ENCODE measurements at places on chromosomes 1 and 21.
A peak's percentile ranks its signal among the peaks of the same experiment; 100 is the strongest.

DNA sequence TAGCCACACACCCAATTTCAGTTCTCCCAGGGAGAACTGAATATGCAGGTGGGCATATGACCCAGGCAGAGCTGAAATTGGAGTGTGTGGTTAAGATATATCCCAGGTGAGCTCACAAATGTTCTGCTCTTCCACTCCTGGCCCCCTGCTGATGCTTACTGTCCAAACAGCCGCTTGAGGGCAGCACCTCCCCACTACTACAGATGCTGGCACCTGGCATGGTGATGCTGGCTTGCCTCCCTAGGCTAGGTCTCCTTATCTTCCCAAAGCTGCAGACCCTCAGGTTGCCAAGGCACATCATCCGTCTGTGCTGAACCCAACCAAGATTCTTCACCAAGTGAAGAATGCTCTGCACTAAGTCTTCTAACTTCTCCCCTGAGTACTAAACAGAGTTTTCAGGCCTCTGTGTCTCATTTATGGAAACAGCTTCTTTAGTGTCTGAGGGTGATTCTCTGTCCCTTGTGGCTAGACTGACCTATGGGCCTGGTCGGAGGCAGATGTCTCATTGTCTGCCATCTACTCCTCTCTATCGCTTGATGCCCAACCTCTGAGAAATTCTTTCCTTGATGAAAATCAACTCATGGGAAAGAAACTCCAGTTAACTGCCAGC, 27.2 kb downstream of the XCL1 start:
- peak; percentile 65 for DNase-seq

DNA sequence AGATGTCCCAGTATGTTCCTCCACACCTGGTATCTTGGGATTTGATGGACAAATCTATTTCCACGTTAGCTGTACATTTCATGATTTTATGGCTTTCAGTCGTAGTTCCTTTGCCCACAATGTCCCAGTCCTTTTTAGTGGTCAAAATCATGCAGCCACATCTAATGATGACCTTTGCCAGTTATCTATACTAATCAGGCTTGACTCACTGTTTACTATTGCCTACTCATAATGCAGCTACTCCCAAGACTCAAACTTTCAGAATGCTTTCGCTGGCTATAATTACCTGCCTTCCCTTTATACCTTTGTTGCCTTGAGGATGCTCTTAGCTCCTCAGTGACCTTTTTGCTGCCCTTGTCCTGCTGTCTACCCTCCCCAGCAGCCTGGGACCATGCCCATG, 6.4 kb downstream of the NOS1AP start:
- no peak for DNase-seq

DNA sequence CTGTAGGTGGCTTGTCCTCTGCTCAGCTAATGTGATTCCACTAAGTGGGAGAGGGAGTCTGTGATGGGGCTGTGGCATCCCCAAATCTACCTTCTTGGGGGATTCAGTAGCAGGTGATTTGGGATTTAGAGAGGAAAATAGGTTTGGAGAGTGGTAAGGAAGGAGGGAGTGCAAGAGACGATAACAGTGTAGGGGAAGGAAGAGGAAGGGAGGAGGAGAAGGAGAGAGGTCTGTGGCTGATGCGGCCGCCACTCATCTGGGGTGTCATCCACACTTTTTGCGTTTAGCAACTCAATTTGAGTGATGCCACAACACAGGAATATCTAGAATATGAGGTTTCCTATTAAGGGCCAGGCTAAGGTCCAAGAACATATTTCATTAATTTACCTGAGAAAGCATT, 23.8 kb upstream of the PCP4 start:
- DNase-seq: no peak

- no peak for DNase-seq
These were observed 10.5 kb downstream of the C1orf115 start for GRCh38 chr1:220700556-220701179.

DNA sequence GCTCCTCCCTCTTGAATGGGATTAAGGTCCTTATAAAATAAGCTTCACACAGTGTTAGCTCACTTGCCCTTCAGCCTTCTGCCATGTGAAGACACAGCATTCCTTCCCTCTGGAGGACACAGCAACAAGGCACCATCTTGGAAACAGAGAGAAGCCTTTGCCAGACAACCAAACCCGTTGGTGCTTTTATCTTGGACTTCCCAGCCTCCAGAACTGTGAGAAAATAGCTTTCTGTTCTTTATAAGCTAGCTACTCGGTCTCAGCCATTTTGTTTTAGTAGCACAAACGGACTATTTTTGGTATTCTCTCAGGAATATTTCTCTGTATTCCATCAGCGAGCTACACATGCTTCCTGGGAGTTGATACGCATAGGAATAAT, 58.6 kb upstream of the IRF2BP2 start:
- DNase-seq: no peak

GRCh38 chr1:89719502-89720306, 86.8 kb downstream of the LRRC8C start:
- no peak for DNase-seq

- no peak for DNase-seq
These were observed 3.8 kb downstream of the COQ8A start for GRCh38 chr1:226943927-226944326.

- DNase-seq: no peak
These were observed 212.8 kb downstream of the PBX1 start for GRCh38 chr1:164771619-164772361.

GRCh38 chr21:42469272-42469671, 26.8 kb downstream of the RSPH1 start:
- DNase-seq: no peak

- no peak for DNase-seq
These were observed 8.4 kb upstream of the NBPF11 start for GRCh38 chr1:148160343-148161052.

- DNase-seq: peak; percentile 55
These were observed 46.5 kb downstream of the RAP1GAP start for GRCh38 chr1:21622466-21623315.

DNA sequence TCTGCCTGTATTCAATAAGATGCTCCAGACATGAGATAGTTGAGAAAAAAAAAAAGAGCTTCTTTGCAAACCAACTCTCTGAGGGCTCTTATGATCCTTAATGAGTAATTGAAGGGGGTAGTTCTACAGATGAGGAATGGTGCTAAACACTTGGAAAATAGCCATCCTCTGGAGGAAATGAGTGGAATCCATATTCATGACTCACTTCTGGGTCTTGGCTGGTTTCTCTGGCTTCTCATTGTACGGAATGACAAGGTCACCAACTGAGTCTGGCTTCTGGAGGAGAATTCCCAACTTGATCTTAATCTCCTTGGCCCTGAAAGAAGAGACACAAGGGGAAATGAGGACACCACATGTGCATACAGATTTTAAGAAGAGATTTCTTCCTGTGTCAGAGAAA, 34.7 kb downstream of the RGS5 start:
- DNase-seq: no peak

- DNase-seq: no peak
These were observed 93.2 kb upstream of the KCNK2 start for GRCh38 chr1:214989341-214989740.

GRCh38 chr1:34631126-34631525, 123.7 kb upstream of the GJB5 start:
- no peak for DNase-seq

- no peak for DNase-seq
These were observed 38.2 kb downstream of the ALG14 start for GRCh38 chr1:95034506-95034905.

DNA sequence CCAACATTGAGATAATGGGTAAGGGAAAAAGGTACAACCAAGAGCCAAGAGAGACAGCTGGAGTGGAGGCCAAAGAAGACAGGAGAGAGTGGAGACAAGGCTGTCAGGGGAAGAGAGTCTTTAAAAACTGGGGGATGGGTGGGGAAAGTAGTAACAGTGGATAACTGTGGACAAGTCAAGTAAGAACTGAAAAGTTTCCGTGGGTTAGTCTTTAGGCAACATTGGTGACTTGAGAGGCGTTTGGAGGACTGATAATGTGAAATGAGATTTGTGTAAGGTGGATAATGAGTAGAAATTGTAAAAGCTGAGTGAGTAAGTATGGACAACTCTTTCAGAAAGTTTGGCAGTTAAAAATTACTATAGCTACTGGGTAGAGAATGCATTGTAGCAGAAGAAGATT, 10.4 kb downstream of the PPP2R5A start:
- DNase-seq: no peak

- DNase-seq: no peak
These were observed 3.2 kb upstream of the SRM start for GRCh38 chr1:11062965-11063401.

DNA sequence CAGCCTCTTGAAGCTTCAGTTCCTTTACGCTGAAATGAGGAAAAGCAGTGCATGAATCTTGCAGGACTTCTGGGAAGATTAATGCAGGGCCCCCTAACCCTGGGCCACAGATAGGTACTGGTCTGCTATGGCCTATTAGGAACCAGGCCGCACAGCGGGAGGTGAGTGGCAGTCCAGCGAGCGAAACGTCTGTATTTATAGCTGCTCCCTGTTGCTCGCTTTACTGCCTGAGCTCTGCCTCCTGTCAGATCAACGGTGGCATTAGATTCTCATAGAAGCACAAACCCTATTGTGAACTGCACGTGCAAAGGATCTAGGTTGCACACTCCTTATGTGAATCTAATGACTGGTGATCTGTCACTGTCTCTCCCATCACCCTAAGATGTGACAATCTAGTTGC, 130.2 kb downstream of the CHRM3 start:
- DNase-seq: no peak

- no peak for DNase-seq
These were observed 22.0 kb upstream of the VAMP3 start for GRCh38 chr1:7749126-7749525.

DNA sequence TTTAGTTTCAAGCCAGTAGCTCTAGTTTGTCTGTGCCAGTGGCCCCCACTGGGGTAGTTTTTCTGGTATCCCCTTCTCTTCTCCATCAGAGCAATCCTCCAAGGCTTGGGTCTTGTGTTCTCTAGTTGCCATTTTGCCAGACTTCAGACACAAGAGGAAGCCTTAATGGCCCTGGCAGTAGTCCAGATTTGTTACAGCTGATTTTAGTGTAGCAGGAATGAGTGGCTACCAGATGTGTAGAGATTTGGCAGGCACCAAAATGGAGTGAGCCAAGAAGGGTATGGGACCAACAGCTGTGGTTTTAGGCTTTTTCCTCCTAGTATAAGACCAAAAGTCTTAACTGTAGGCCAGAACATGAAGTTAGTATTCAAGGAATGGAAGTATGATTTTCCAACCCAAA, 56.8 kb downstream of the ACP6 start:
- DNase-seq: no peak

DNA sequence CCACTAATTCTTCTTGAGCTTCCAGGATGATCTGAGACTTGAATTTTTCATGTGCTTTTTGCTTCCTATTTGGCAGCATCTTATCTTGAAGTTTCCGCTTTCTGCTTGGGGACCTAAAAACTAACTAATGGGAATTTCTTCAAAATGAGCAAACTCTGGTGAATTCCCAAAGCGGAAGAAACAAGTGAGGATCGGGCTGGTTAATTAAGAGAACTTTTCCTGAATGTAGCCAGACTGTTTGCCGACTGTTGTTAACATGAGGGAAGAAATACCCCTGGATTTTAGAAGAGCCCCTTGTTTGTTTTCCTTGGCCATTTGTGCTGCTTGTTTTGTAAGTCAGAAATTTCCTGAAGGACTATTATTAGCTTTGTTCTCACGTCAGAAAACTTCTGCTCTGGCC, 6.1 kb upstream of the SELE start:
- DNase-seq: no peak

DNA sequence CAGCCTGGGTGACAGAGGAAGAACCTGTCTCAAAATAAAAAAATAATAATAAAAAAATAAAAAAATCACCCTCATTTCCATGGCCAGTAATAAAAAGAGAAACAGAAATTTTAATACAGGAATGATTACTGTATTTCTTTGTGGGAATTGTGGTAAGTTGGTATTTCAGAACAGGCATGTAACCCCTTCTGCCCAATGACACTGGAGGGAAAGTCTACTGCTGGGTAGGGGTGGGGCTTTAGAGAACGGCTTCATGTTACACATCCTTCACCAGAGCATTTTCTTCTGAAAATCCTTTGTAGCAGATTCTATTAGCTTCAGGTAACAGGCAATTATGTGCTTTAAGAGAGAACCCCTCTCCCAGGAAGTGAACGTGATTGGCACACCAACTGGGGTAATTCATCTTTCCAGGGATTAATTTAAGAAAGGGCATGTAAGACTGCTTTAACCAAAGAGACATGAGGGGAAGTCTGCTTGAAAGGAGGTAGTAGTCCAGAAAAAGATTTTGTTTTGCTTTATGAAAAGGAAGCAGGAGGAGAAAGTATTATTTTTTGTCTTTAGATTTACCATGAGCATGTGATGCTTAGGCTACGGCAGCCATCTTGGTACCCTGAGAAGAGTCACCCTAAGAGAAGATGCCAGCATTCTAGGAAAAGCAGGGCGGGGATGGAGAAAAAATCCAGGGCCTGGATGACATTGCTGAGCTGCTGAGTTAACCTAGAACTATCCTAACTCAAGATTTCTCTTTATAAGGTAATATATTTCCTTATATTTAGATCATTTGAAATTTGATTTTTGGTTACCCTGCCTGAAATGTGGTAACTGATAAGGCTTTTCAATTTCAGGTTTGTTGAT, 57.7 kb upstream of the DPT start:
- DNase-seq: no peak

DNA sequence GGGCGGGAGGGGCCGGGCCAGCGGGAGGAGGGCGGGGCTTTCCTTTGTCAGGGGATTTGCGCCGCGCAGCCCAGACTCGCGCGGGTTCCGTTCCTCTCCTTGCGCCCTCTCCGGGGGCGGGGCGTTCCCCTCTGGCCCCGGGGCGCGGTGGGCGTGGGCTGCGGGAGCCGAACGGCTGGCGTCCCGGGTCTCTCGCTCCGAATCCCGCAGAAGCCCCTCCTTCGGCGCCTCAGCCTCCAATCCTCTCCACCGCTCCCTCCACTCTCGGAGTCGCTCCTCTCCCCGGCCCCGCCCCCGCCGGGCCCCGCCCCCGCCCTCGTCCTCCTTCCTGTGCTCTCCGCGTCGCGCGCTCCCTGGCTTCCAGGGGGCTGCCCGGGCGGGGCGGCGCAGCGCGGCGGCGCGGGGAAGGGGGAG, 82.8 kb upstream of the BMP8A start:
- peak; percentile 53 for DNase-seq

GRCh38 chr1:210272666-210273065, 40.1 kb downstream of the SERTAD4 start:
- DNase-seq: no peak

DNA sequence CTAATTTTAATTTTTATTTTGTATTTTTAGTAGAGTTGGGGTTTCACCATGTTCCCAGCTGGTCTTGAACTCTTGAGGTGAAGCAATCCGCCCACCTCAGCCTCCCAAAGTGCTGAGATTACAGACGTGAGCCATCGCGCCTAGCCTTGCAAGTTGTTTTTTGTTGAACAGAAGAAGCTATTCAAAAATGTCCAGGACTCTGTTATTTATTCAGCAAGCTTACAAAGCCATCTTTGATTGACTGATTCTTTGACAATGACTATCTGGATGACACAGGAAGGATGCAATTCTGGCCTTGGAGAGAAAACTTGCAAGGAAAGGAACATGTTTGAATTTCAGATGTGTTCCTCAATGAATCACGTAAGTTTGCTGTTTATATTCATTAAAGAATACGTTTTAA, 63.5 kb downstream of the MAP3K7CL start:
- DNase-seq: no peak
